ENCODE measurements at places on chromosomes 2 and 18. TPM values are rescaled to one million over a fixed set of nuclear protein-coding genes. Genes with fewer than 3 reads are reported as not detected.

GPR35 gene
- total RNA-seq = 0.98 TPM

IL36A gene
- total RNA-seq = not detected

SLC9A2 gene
- total RNA-seq = 3.1 TPM

ZNF804A gene
- not detected for total RNA-seq

CTIF gene
- total RNA-seq = 15.5 TPM

LBX2 gene
- 3.5 TPM for total RNA-seq

SLC19A3 gene
- 3.1 TPM for total RNA-seq

EPB41L3 gene
- total RNA-seq = 0.44 TPM

ADAM23 gene
- total RNA-seq = 9.5 TPM

ONECUT2 gene
- 0.21 TPM for total RNA-seq

APLF gene
- total RNA-seq = 0.59 TPM

GREB1 gene
- 2.7 TPM for total RNA-seq

ADCYAP1 gene
- not detected for total RNA-seq

LRRTM1 gene
- not detected for total RNA-seq

PCARE gene
- not detected for total RNA-seq

NDUFAF7 gene
- 15.6 TPM for total RNA-seq

RAPH1 gene
- total RNA-seq = 6.8 TPM

MROH2A gene
- 0.28 TPM for total RNA-seq

All from A549 treated with RU486 at 1 μM for 4 hours (cell line).